Uterus (tissue), 4 donors: ENCODE measurements at places on chromosomes 5 and 9. TPM values are rescaled to one million over a fixed set of nuclear protein-coding genes. Genes with fewer than 3 reads are reported as not detected.

Gene IL9
- total RNA-seq = not detected

Gene MEIKIN
- total RNA-seq = not detected

DNA sequence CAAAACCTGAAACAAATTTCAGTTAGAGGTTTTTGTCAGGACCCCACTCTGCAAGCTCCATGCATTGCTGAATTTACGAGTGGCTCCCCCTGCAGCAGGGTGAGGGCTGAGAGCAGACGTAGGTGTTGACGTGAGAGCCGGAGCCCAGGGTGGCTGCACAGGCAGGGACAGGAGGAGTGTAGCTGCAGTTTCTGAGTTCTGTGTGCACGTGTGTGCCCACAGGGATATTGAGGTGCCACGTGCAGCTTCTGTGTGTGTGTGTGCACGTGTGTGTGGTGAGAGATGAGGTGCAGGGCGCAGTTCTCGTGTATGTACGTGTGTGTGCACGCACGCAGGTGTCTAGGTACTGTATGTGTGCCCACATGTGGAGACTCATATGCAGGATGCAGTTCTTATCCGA is 14.6 kb downstream of the PLEKHG4B start:
- no peak for DNase-seq

GRCh38 chr5:180291943-180292831 is at the start of gene MAPK9:
Gene MAPK9, minus strand, starts transcription at chr5:180292083. Its CDS starts 11,522 bp downstream, at chr5:180280561.
- peak; percentile 81 for DNase-seq

- no peak for DNase-seq
Observed at GRCh38 chr9:16627967-16628366, 242.5 kb downstream of the BNC2 start.

GRCh38 chr5:153974813-153975163 is 63.9 kb downstream of the FAM114A2 start:
- DNase-seq = no peak

DNA sequence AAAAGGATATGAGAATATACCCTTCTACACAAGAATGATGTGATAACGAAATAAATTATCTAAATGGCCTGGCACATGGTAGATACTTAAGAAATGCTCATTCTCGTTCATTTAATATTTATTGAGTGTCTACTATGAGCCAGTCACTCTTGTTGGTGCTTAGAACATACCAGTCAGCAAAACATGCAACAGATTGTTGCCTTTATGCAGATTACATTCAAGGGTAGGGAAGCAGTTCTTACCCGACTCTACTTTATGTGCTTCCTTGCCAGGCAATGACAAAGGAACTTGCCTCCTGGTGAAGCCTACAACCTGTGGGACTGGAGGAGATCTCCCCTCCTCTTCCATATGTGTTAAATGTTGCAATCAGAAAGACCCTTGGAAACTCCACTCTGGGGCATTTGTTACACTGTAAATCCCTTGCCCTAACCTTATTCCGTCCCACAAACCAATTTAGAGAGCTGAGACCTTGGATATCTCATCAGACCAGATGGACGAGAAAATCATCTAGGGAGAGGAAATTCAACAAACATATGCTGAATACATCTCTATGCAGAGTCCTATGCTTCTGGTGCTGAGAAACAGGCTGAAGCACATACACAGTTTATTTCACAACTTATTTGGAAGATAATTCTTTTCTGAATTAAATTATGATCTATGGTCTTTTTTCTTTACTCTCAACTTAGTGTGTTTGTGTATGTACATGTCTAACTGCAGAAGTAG is 128.1 kb upstream of the TRIM32 start:
- no peak for DNase-seq
